GM06990 (cell line): ENCODE measurements at places on chromosomes 6 and 20.

- DNase-seq: no peak
Observed at GRCh38 chr6:38215225-38215624, 395.7 kb downstream of the ZFAND3 start.

DNA sequence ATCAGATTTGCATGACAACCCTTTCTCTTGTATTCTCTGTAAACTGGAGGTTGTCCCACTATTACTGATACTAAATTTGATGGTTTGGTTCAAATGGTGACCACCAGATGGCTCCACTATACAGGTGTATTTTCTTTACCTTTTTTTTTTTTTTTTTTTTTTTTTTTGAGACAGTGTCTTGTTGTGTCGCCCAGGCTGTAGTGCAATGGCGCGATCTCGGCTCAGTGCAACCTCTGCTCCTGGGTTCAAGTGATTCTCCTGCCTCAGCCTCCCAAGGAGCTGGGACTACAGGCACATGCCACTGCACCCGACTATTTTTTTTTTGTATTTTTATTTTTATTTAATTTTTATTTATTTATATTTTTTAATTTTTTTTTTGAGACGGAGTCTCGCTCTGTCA lies 6.6 kb upstream of the WTAP start:
- no peak for DNase-seq

- DNase-seq: peak; percentile 3
Observed at GRCh38 chr6:40845553-40845952, 193.5 kb downstream of the UNC5CL start.

GRCh38 chr20:60403105-60403741 lies 445.0 kb downstream of the CDH26 start:
- peak; percentile 24 for DNase-seq

DNA sequence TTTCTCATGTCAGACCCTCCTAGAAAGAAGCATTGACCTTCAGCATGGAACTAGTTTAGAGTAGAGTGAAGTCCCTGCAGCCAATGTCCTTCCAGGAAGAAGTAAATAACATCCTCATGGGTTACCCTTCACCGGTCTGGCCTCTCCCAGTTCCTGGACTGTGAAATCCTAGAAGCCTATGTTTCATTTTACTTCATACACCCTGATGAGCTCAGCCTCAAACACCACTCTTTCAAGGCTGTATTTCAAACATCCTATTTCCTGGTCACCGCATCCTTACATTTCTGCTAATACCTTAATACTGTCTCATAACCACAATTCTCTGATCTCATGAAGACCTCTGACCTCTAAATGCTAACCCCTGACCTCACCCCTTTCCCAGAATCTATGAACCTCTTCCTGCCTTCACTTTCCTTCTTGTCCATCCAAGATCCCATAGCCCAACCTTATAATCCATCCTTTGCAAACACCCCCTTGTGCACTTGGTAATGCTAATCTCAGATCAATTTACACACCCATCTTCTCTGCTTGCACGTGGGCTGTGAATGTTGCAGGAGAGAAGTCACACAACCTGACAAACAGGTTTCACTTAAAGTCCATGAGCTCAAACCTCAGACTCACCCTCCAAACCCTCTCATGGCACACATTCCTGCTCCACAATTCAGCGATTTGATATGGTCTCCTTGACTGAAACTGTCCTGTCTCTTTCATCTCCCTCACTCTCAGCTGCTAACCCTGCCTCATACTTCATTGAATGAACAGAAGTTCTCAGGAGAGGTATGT lies 30.2 kb downstream of the SLC2A10 start:
- DNase-seq: no peak

DNA sequence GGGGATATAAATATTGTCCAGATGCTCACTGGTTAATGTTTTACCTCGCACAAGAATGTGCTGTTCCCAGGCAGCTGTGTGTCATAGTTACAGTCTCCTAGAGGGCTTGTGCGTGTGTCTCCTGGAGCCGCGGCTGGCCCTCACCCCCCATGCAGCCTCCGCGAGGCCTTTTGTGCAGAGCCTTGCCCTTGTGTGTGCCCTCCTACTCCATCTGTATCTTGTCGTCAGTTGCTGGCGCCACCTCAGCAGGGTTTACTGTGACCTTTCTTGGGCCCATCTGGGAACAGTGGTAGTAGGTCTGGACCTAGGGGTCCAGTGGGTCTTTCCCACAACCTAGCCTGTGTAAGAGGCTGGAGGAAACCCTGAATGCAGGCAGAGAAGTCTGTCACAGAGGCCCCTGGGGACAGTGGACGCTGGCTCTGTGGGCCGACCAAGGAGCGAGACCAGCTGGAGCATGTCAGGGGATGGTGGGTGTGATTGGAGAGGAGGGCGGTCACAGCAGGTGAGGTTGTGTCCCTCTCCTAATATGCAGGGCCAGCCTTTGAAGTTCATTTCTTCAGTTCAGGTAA lies 35.2 kb downstream of the PPP1R14C start:
- DNase-seq: no peak

GRCh38 chr6:45415315-45415714 lies 37.6 kb upstream of the SUPT3H start:
- DNase-seq: no peak

DNA sequence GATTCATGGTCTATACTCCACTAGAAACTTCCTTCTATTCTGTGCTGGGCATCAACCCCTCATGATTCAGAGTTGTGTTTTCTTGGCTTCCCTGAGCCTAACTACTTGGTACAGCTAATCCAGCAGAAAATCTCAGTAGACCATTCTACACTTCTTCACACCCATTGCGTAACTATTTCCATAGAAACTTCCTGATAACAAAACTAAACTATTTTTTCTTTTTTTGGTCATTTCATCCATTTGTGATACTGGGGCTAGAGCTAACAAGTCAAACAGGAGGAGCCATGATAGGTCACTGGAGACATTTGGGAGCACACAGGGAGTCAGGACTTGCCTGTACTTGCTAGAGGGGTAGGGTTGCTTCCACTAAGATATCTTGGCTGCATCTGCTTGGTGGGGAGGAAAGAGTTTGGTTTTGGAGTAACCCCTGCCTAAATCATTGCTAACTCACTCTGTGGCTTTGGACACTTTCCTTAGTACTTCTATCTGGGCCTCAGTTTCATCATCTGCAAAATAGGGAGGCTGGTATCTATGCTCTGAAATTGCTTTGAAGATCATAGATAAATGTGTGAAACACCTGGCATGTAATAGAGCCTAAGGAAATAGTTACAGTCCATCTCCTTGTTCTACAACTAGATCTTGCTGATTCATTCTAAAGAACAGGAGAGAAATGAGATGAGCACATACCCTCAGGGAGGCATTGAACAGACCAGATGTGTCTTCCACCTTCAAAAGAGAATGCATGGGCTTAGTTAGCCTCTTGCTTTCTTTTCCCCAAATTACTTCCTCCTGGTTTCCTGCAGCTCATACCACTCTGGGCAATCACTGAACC lies 127.9 kb upstream of the ADGRF1 start:
- DNase-seq: no peak

GRCh38 chr6:79913369-79913768 lies 34.0 kb downstream of the ELOVL4 start:
- no peak for DNase-seq

- no peak for DNase-seq
Observed at GRCh38 chr6:45901767-45902650, 113.7 kb downstream of the CLIC5 start.

DNA sequence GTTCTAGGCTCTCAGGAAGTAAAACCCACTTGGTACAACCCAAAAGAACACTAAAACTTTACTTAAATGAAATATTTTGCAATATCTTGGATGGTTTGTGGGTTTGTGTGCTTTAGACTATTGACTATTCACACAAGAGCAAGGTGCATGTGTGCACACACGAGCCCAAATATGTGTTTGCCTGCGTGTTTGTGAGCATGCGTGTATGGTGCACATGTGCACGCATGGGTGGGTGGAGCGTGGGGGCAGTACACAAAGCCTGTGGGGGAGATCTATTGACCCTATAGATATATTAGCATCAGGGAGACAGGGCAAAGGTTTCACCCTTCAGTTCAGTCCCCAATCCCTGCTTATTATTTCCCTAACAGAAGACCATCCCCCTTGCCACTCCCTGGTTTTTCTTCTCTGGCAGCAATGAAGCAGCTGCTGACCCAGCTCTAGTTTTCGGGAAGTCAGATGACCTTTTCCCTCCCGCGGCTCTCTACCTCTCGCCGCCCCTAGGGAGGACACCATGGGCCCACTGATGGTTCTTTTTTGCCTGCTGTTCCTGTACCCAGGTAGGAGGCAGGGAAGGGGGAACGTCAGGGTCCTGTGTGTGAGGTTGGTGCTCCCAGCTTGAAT lies at the start of gene C2:
TSS of gene C2 (plus strand) at position 476 of the 621 bp plus-strand sequence. CDS start at position 512, 36 bp downstream.
- DNase-seq: no peak

GRCh38 chr20:42963796-42964195 lies 225.9 kb downstream of the PTPRT start:
- DNase-seq: no peak

GRCh38 chr20:48657426-48658197 lies 170.2 kb downstream of the PREX1 start:
- DNase-seq: peak; percentile 52

GRCh38 chr20:1846341-1846740 lies 48.9 kb upstream of the SIRPA start:
- no peak for DNase-seq
